Effector memory CD8-positive, alpha-beta T cell (primary cell): ENCODE measurements at places on chromosomes 7 and 10.
A peak's percentile ranks its signal among the peaks of the same experiment; 100 is the strongest.

DNA sequence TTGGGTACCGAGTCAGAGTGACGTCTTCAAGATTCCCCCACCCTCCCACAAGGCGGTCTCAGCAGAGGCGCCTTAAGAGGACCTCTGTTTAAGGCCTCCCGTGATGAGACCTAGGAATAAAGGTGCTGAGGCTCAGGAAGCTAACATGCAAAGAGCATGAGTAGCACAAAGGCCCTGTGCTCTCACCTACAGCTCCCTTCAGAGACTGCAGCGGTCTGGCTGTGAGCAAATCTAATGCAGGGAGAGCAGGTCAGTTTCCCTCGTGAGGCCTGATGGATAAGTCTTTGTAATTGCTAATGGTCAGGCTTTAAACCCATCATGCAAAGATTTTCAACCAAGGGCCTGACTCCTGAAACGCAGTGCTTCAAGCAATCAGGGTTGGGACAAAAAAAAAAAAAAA, 909.3 kb upstream of the GHITM start:
- DNase-seq, result no peak
- no peaks in the 10 kb centered on the region for H3K4me1 ChIP-seq
- H3K36me3 ChIP-seq, result no peaks in the 10 kb centered on the region
- H3K4me3 ChIP-seq, result no peak overlapping the region

GRCh38 chr10:74684462-74684861, 141.9 kb upstream of the KAT6B start:
- H3K27me3 ChIP-seq, result no peaks in the 10 kb centered on the region
- H3K27ac ChIP-seq, result no peak overlapping the region

DNA sequence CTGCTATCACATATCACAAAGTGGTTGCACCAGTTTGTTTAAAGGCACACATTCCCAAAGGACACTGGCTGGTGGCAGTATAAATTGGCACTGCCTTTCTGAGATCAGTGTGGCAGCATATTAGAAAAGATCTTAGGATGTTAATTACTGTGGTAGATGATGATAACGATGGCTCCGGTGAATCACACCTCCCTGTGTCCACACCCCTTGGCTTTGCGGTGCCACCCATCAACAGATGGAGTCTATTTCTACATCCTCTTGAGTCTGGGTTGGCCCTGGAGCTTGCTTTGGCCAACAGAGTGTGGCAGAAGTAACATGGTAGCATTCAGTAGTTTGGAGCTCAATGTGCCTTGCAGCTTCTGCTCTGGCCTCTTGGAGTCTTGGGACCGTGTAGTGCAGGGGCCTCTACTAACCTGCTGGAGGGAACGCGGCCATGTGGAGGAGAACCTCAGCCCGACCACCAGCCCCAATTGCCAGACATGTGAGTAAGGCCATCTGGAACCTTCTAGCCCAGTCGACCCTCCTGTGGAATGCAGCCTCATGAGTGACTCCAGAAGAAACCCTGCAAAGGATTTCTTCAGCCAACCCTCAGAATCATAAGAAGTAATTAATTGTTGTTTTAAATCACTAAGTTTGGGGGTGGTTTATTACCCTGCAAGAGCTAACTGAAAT, 27.2 kb upstream of the PLEKHA1 start:
- no peak for DNase-seq
- peaks cover 2% of the 10 kb centered on the region for H3K4me1 ChIP-seq
- H3K27ac ChIP-seq, result peak overlapping the region; percentile 45

GRCh38 chr10:112208292-112208691, 24.7 kb upstream of the GPAM start:
- DNase-seq, result no peak
- H3K4me1 ChIP-seq, result no peaks in the 10 kb centered on the region

DNA sequence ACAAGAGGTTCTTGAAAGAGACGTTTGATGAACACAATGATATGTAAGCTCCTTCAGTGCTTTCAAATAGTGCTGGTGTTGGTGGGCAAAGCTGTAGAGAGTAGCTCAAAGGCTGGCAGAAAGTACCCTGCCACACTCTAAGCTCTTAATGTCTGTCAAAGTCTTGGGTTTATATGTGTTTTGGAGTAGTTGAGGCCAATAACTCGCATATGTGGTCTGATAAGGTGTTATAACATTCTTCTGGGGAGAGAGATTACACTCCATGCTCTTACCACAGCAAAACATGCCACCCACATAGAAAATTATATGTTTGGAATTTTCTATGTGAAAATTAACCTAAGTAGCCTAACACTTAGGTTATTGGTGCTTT, 30.8 kb upstream of the NME8 start:
- DNase-seq, result no peak
- H3K27ac ChIP-seq, result no peak overlapping the region
- H3K4me1 ChIP-seq, result no peaks in the 10 kb centered on the region
- H3K27me3 ChIP-seq, result no peaks in the 10 kb centered on the region
- H3K36me3 ChIP-seq, result peaks cover 3% of the 10 kb centered on the region
- H3K4me3 ChIP-seq, result no peak overlapping the region

DNA sequence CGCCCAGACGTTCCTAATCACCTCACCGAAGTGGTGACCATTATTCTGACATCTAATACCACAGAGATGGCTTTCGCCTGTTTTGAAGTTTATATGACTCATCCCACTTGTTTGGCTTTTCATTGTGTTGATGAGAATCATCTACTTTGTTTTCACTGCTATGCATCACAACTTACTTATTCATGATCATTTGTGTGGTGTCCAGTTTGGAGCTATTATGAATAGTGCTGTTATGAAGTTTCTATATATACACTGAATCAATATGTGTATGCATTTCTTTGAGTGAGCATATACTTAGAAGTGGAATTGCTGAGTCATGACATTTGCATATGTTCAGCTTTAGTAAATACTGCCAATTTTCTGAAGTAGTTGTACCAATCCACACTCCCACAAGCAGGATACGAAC, 38.6 kb upstream of the TNKS2 start:
- H3K36me3 ChIP-seq, result no peaks in the 10 kb centered on the region
- H3K4me1 ChIP-seq, result no peaks in the 10 kb centered on the region
- H3K4me3 ChIP-seq, result no peak overlapping the region
- DNase-seq, result no peak
- H3K27me3 ChIP-seq, result peaks cover 33% of the 10 kb centered on the region
- H3K27ac ChIP-seq, result no peak overlapping the region

GRCh38 chr10:46028584-46029460, 1.6 kb downstream of the NCOA4 start:
- DNase-seq, result peak; percentile 26
- H3K4me1 ChIP-seq, result peaks cover 65% of the 10 kb centered on the region
- H3K27me3 ChIP-seq, result no peaks in the 10 kb centered on the region
- peak overlapping the region; percentile 99 for H3K27ac ChIP-seq
- peaks cover 22% of the 10 kb centered on the region for H3K36me3 ChIP-seq

DNA sequence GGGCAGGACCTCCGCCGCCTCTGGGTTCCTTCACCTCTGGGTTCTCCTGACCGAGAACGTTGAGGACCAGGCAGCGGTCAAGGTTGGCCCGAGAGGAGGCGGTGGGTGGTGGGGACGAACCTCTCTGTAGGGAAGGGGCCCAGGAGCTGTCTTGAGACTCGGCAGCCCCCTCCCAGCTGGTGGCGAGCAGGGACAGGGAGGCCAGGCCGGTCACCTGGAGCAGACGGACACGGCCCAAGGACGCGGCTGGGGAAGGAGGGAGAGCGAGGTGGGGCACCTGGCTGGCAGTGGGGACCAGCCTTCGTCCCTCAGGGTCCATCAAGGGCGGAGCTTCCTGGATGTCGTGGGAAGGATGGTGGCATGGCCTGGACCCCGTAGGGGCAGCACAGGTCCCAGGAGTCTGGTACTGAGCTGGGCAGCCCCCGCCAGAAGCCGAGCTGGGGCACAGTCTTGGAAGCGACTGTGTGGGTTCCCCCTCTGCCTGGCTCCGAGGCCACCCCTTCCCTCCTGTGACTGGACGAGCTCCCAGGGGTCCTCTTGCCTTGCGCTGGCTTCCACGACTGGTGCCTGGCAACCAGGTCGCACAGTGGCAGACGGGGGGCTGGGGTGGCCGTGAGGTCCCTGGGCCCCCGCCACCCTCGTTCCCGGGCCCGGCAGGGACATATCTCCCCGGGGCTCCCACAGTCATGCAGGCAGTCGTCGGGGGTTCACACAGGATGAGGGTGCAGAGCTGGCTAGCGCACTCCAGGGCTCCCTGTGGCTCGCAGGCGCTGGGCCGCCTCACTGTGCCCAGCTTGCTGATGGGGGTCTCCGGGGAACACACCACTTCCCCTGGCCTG, 89.9 kb downstream of the DNAJB6 start:
- DNase-seq, result no peak
- no peaks in the 10 kb centered on the region for H3K4me1 ChIP-seq
- no peaks in the 10 kb centered on the region for H3K27me3 ChIP-seq

- H3K36me3 ChIP-seq, result peaks cover 7% of the 10 kb centered on the region
- no peak overlapping the region for H3K27ac ChIP-seq
- no peak for DNase-seq
- H3K4me3 ChIP-seq, result no peak overlapping the region
Observed at GRCh38 chr10:132774902-132775863, 10.8 kb downstream of the NKX6-2 start.

- no peaks in the 10 kb centered on the region for H3K27me3 ChIP-seq
- no peak overlapping the region for H3K27ac ChIP-seq
- no peaks in the 10 kb centered on the region for H3K36me3 ChIP-seq
- no peaks in the 10 kb centered on the region for H3K4me1 ChIP-seq
- DNase-seq, result no peak
Observed at GRCh38 chr7:68914006-68914405, 684.3 kb upstream of the AUTS2 start.

DNA sequence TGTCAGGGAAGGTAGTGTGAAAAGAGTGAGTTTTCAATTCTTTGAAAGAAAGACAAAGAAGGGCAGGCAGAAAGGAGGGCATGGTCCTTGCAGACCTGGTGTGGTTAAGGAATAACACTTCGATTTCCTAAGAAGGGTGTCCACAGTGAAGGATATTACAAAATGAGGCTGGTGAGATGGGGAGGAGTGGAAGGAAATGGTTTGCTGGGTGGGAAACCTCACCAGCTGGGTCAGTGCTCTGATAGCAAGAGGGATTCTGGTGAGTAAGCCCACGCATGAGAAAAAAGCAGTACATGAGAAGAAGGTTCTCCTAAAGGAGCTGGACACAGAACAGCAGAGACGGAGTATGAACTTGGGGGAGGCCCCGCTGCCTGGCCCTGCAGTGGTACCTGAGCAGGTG, 230.6 kb upstream of the PLXNA4 start:
- H3K27ac ChIP-seq, result no peak overlapping the region
- H3K27me3 ChIP-seq, result no peaks in the 10 kb centered on the region
- no peak for DNase-seq
- H3K4me1 ChIP-seq, result peaks cover 6% of the 10 kb centered on the region

DNA sequence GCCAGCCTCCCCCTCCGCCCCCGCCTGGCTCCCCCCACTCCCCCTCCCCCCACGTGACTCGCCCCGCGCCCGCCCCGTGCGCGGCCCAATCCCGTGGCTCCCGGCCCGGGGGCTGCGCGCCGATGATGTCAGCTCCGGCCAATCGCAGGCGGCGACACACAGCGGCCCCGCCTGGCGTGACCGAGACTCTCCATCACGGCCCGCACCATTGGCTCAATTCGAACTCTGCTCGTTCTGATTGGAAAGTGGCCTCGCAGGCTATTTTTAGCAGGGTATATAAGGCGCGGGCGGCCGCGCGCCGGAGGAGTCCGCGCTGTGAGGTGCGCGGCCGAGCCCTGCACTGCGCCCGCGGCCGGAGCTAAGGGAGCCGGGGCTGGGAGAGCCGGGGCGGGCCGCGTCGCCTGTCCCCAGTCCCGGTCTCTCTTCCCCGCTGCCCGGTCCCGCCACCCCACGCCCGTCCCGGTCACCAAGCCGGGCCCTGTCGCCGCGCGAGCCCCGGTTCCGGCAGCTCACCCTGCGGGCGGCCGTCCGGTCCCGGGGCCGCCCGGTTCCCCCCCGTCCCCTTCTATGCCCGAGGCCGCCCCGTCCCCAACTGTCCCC, 342 bp upstream of the KLF6 start:
- H3K4me3 ChIP-seq, result peak overlapping the region; percentile 98
- peaks cover 49% of the 10 kb centered on the region for H3K4me1 ChIP-seq
- DNase-seq, result peak; percentile 99
- peaks cover 9% of the 10 kb centered on the region for H3K27me3 ChIP-seq
- H3K27ac ChIP-seq, result peak overlapping the region; percentile 100
- peaks cover 79% of the 10 kb centered on the region for H3K36me3 ChIP-seq

DNA sequence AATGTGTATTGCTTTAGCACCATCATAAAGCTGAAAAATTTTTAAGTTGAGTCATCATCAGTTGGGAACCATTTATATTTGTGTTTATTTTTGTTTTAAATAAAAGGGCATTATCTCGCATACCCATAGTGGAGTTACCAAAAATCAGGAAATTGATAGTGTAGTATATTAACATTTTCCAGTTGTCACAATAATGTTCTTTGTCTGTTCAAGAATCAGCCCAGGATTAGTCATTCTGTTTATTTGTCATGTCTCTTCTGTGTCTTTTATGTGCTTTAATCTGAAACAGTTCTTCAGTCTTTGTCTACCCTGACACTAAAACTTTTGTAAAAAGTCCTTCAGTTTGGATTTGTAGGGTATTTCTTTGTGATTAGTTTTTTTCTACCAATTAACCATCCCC, 827.8 kb upstream of the ZWINT start:
- H3K4me3 ChIP-seq, result no peak overlapping the region
- no peaks in the 10 kb centered on the region for H3K4me1 ChIP-seq
- H3K27ac ChIP-seq, result no peak overlapping the region
- no peaks in the 10 kb centered on the region for H3K27me3 ChIP-seq
- H3K36me3 ChIP-seq, result no peaks in the 10 kb centered on the region

DNA sequence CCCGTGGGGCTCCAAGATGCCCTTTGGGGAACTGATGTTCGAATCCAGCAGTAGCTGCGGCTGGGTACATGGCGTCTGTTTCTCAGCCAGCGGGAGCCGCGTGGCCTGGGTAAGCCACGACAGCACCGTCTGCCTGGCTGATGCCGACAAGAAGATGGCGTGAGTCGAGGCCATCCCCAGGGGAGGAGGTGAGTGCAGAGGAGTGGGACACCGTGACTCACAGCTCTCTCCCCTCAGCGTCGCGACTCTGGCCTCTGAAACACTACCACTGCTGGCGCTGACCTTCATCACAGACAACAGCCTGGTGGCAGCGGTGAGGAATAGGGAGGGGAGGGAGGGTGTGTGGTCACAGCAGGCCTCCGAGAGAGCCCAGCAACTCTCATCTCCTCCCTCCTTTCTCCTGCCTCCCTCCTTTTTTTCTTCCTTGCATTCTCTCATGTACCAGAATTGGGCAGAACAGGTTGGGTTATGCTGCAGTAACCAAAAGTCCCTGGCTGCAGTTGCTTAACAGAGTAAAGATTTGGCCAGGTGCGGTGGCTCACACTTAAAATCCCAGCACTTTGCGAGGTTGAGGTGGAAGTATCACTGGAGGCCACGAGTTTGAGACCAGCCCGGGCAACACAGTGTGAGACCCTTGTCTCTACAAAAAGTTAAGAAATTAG, 16.5 kb downstream of the ARPC1B start:
- H3K4me1 ChIP-seq, result peaks cover 10% of the 10 kb centered on the region
- DNase-seq, result no peak
- peak overlapping the region; percentile 78 for H3K4me3 ChIP-seq

GRCh38 chr7:25839084-25839769, 312.8 kb upstream of the NFE2L3 start:
- H3K27me3 ChIP-seq, result peaks cover 54% of the 10 kb centered on the region
- H3K27ac ChIP-seq, result no peak overlapping the region
- no peak for DNase-seq
- no peak overlapping the region for H3K4me3 ChIP-seq
- no peaks in the 10 kb centered on the region for H3K4me1 ChIP-seq
- no peaks in the 10 kb centered on the region for H3K36me3 ChIP-seq

GRCh38 chr7:111098011-111098925, 7.3 kb downstream of the LRRN3 start:
- H3K4me1 ChIP-seq, result no peaks in the 10 kb centered on the region
- peak; percentile 29 for DNase-seq
- no peaks in the 10 kb centered on the region for H3K36me3 ChIP-seq
- no peaks in the 10 kb centered on the region for H3K27me3 ChIP-seq

GRCh38 chr10:80141696-80142460, 9.3 kb downstream of the PLAC9 start:
- H3K4me1 ChIP-seq, result peaks cover 15% of the 10 kb centered on the region
- H3K27ac ChIP-seq, result no peak overlapping the region
- H3K36me3 ChIP-seq, result peaks cover 30% of the 10 kb centered on the region
- no peak for DNase-seq
- peaks cover 52% of the 10 kb centered on the region for H3K27me3 ChIP-seq
